Common myeloid progenitor, CD34-positive (primary cell): ENCODE measurements at places on chromosomes 11 and 22.

DNA sequence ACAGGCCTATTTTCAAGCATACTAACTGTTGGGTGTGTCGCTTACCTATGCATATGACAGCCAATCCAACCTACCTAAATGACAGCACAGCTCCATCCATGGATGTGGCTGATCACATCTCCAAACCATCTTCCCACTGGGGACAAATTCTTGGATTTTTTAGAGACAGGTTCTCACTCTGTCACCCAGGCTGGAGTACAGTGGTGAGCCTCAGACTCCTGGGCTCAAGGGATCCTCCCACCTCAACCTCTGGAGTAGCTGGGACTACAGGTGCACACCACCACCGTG, 18.0 kb downstream of the SCARF2 start:
- DNase-seq = no peak

GRCh38 chr11:44507896-44508445, 57.5 kb upstream of the CD82 start:
- no peak for DNase-seq

GRCh38 chr11:64843686-64844329, 645 bp downstream of the CDC42BPG start:
- DNase-seq = no peak

DNA sequence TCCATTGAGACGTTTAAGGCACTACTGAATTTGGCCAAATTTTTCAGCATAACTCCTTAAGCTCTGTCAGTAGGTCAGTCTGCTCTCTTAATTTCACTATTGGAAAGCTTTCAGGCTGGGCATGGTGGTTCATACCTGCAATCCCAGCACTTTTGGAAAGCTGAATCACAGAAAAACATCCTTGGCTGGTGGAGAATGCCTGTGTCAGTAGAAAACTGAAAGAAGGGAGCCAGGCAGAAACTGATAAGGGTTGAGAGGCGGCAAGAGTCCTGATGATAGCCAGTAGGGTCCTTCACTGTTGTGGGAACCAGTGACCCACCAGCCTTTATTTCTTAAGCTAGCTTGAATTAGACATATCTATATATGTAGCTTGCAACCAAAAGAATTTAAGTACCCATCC, 22.6 kb downstream of the NEU3 start:
- no peak for DNase-seq

GRCh38 chr11:27391331-27392015, 28.5 kb upstream of the CCDC34 start:
- no peak for DNase-seq

DNA sequence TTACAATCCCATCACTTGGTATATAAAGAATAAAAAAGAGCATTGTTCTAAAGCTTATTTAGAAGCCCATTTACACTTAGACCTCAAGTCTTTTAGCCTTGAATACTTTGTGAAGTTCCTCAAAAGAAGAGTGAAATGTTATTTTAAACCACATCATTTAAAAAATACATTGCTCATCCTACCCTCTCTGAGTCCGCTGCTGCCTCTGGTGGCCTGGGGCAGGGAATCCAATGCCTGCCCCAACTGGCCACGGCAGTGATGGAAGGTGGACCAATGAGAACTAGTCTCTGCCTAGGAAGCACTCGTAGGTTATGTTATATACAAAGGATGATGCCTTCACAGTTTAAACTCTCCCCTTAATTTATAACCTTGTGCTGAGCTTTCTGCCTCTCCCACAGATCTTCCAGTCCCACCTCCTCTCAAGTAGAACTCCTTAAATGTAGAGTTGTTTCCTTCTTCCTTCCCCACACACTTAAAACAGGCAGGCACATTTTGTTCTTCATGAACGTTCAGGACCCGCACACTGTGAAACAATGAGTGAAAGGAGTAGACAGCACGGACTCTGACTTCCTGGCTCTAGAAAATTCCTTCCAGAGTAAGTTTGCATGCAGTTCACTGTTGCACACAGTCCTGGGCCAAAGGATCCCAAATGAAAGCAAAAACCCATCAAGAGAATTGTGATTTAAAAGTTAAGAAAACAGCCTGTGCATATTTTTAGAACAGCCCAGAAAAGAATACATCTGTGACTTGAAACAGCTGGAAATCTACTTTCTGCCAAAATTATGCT, 167.8 kb downstream of the RRAS2 start:
- no peak for DNase-seq

DNA sequence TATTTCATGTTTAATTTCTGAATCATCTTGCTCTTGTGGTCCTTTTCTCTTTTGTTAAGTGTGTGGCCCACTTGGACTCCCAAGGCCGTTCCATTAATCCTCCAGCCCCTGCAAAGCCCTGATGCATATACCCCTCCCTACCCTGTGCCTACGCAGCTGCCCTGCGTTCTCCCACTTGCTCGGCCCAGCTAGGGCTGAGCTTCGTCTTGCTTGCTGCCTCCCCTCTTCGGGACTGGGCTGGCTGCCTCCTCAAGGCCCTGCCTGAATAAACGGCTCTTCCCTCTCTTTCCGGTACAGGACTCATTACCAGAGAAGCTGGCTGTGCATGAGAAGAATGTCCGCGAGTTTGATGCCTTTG, 28.5 kb downstream of the ARHGAP1 start:
- no peak for DNase-seq

DNA sequence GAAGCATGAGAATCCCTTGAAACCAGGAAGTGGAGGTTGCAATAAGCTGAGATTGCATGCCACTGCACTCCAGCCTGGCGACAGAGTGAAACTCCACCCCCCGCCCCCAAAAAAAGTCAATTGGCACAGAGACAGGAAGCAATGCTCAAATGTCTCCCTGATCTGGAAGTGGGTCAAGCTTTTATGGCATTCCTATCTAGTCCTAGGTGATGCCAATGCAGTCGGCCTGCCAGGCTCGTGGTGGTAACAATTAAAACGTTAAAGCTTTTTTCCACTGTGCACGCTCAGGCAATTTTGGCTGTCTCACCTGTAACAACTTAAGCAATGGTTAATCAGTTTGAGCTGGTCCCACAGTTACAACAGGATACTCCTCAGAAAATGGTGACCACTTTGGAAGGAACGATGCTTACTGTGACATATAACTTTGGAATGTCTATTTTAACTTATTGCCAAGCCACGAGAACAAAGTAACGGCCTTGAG, 18.9 kb upstream of the PISD start:
- DNase-seq = no peak

DNA sequence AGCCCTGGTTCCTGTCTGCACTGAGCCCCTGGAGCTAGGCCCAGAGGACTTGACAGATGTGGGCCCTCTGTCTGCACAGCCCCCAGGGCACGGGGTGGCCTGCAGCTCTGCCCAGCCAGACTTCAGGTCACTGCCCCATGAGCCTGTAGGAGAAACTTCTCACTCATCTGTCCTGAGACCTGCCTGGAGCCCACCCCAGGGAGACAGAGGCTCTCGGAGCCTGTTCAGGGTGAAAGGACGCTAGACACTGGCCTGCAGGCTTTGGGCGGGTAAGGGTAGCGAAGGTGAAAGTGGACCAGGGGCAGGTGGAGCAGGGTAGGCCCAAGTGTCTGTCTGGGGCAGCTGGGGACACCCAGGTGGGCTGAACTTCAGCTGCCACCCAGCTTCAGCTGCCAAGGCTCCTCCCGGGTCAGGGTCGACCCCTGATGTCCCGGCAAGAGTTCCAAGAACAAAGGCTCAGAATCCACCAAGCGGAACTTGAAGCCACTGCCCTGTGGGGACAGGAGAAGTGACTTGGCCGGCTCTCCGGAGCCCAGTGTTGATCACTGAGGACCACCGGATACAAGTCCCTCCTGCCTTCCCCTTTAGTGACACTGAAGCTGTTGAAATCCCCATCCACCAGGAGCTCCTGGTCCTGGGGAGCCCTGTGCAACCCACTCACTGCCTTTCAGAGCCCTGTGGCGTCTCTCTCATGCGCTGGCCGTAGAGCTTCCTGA, 90.3 kb downstream of the KCNQ1 start:
- no peak for DNase-seq

GRCh38 chr11:61489833-61490721, 18.5 kb upstream of the LRRC10B start:
- no peak for DNase-seq

- no peak for DNase-seq
Measured at GRCh38 chr11:26943636-26944035, 50.3 kb upstream of the FIBIN start.

GRCh38 chr11:110921742-110922521, 209.7 kb upstream of the ARHGAP20 start:
- DNase-seq = no peak

- DNase-seq = no peak
Measured at GRCh38 chr22:20232781-20233180, 35.3 kb downstream of the RTN4R start.

DNA sequence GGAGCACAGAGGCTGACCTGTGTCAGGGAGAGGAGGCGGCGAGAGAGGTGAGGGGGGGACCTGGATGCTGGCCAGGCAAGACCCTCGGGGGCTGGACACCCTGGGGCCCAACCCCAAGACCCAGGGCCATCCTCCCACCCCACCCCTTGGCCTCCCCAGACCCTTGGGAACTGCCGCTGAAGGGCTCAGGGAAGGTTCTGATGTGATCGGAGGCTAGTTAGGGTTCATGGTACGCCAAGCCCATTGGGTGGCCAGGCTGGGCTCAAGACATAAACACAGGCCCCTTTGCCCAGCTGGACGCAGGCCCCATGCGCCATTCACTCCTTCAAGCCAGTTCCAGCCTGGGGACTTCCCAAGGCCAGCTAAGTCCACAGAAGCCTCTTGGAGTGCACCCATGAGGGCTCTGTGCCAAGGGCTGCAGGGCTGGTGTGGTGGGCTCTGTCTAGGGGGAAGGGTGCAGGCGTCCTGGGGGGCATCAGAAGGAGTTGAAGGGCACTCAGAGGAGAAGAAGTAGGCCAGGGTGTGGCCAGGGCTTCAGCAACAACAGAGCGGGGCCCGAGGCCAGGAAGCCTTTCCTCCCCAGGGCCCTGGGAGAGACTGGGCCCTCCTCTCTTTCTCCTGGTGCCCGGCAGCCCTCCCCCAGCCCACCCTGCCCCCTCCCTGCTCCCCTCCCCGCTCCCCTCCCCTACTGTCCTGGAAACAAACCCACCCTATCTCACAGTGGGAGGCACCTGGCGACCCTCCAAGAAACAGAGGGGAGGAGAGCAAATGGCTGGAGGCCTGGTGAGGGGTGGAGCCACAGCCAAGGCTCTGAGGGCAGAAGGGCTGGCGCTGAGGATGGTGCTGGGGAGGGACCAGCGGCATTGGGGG, 12.9 kb downstream of the TSPAN32 start:
- peak; percentile 27 for DNase-seq

- no peak for DNase-seq
Measured at GRCh38 chr11:19777039-19777376, 64.4 kb downstream of the NAV2 start.

DNA sequence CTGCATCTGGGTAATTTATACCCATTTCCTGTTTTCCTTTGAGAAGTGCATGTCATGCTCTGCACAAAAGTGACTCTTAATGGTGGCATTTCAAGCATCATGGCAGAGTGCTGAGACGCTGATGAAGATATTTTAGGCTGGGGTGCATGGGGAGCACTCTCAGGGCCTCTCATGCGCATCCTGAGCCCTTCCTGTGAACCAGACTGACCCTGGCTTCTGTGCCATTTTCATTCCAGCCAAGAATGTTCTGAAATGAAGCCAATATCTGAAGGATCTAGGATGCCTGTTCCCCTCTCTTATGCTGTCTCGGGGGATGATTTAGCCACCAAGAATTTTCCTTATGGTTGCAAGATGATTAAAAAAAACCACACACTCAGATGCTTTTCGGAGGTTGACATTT, 61.5 kb downstream of the MIAT start:
- DNase-seq = no peak

DNA sequence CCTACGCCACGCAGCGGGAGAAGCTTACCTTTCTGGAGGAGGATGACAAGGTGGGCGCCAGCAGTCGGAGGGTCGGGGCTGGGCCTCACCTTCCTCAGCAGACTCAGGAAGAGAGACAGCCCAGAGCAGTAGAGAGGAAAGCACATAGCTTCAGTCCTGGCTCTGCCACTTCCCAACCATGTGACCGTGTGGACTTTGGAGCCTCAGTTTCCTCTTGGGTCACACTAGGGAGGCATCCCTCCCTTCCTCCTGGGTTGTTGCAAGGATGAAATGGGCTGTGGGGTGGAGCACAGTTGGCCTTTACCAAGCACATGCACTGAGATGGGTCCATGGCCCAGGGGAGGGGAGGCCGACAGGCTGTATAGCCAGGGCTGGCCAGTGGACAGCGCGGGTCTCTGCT, 12.9 kb downstream of the DPP3 start:
- no peak for DNase-seq

DNA sequence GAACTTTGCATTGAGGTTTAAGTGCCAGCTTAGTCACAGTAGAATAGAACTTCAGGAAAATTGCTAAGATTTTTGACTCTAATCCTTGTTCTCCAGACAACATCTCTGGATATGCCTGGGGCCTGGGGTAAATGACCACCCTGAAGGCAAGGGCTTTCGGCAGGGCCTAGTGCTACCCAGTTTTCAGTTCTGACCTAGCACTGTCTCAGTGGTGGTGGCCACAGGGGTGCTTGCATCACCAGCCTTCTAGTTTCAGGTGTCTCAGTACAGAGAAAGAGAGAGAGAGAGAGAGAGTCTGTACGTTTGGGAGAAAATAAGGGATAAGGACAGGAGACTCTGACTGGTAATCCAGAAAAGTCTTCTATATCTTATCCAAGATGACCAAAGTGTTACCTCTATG, 890.5 kb downstream of the JRKL start:
- DNase-seq = no peak

DNA sequence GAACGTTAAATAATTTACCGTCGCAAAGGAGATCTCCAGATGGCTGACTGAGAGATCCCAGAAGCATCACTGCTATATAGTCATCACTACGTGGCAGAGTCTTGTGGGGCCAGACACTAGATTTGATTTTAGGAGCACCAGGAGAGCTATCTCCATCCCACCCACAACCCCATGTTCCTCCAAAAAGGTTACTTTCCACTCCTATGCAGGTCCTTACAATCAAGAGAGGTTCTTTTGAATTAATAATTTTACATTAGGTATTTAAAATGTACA, 19.4 kb downstream of the GUCY1A2 start:
- no peak for DNase-seq

GRCh38 chr11:103904324-103904667, 132.1 kb upstream of the DDI1 start:
- DNase-seq = no peak

DNA sequence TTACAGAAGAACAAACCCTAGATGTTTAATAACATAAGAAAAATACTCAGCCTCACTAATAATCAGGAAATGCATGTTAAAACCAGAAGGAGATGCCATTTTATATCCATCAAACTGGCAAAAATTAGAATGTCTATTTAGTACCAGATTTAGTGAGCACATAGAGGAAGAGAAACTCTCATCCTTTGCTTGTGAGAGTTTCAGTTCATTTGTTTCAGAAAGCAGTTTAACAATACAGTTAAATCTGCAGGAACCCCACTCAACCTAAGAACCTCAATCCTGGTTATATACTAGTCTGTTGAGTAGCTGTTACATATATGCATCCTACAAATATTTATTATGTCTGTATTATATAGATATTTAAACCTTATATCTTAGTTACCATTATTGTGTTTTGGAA, 172.6 kb downstream of the WNT11 start:
- no peak for DNase-seq

DNA sequence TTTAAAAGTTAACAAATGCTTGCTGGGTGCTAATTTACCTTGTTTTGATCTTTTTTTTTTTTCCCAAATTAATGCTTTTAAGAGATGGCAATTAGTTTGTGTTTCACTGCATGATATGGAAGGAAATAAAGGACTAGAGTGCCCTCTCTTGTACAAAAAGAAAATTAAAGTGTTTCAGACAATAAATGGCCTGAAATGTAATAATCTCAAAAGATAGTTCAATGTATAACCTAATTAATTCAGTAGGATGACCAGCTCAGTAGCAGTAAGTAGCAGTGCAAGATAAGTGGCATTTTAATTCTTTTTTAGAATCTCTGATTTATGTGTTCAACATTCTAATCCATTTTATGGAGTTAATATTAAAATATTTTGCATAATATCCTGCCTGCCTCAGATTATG, 39.9 kb upstream of the MYO18B start:
- DNase-seq = peak; percentile 61
